ENCODE measurements at places on chromosomes 16 and 17.

DNA sequence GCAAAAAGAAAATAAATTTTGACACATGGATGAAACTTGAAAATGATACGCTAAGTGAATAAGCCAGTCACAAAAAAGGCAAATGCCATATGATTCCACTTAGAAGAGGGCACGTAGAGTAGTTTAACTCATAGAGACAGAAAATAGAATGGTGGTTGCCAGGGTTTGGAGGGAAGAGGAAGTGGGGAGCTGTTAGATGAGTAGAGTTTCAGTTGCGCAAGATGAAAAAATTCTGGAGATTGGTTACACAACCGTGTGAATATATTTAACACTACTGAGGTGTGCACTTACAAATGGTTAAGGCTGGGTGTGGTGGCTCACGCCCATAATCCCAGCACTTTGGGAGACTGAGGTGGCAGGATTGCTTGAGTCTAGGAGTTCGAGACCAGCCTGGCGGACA, 93.4 kb upstream of the TMEM132E start:
- no peak for DNase-seq

DNA sequence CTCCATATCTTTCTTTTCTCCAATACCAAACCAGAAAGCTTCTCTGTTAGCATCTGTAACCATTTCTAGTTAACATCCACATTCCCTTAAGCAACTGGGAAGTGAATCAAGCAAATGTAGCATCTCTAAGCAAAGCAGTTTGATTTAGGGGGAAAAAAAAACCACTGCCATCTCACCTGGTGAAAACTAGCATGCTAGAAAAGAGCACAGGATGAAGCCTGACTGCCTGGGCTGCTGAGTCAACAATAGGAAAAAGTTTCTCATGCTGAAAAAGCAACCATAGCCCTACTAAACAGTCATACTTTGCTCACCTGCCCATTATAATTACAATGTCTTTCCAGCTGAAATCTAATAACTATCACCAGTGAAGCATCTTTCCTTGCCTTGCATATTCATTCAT, 139.3 kb downstream of the ANKFN1 start:
- no peak for DNase-seq

- DNase-seq = no peak
Observed at GRCh38 chr16:10930755-10931093, 11.5 kb downstream of the DEXI start.

DNA sequence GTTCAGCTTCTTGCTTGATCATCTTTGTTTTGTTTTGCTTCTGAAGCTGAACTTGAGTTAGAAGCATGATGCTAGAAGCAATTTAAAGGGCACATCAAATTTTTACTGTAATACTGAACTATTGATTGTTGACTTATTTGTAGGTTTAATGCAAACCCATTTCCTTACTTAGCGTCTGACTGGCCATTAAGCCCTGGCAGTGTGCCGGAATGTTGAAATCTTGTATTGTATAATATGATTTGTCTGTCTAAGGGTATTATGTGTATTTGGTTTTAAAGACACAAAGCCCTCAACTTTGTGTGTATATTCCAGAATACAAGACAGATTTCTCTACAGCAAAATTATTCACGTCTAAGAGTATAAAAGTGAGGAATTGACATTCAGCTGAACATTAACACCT, 39.7 kb downstream of the NUP93 start:
- no peak for DNase-seq

- no peak for DNase-seq
Observed at GRCh38 chr17:30217746-30218245, 17.7 kb downstream of the SLC6A4 start.
